Neuronal stem cell (in vitro differentiated cells): ENCODE measurements at places on chromosomes 3 and 15.

DNA sequence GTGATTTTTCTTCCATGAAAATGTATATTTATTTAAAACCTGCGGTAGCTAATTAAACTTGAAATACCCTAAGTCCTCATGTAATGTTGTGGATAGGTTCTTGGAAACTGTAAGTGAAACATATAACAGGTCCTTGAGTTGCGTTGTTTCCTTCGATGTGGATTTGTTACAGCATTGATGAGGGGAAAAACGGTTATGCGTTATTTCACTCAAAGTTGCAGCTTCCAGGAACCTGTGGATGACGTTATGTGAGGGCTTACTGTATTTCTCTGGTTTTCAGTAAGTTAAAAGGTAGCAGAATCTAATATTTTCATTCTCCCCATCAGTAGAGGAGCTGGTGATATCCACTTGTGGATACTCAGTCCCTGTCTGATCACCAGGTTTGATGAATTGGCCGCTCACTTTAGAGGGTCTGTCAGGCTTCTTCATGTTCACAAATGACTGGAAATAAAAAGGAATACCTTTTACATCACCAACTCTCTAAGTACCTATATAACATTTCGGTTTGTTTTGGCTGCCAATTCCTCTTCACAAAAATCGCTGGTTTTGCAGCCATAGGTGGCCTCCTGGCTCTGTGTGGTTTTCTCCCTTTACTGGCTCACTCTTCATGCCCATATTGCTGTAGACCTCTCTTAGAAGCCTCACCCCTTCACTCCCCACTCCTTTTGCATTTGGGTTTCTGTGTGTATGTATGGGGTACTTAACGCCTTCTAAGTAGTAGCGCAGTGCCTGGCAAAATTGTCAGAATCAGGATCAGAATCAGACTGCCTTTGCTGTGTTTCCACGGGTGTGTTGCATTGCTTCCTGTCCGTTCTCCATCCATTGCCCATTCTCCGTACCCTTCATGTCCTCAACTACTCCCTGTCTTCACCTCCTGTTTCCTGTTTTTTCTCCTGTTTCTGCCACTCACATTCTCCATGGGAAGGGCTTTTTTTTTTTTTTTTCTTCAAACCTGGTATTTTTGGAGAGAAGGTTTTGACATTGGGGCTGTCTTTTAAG, 112.6 kb downstream of the FNDC3B start:
- no peak for DNase-seq

GRCh38 chr3:69735893-69736292, 3.4 kb upstream of the MITF start:
- DNase-seq, result no peak

GRCh38 chr3:157540656-157541055, 37.4 kb upstream of the VEPH1 start:
- no peak for DNase-seq

GRCh38 chr3:7211740-7212139, 350.8 kb downstream of the GRM7 start:
- DNase-seq, result no peak

DNA sequence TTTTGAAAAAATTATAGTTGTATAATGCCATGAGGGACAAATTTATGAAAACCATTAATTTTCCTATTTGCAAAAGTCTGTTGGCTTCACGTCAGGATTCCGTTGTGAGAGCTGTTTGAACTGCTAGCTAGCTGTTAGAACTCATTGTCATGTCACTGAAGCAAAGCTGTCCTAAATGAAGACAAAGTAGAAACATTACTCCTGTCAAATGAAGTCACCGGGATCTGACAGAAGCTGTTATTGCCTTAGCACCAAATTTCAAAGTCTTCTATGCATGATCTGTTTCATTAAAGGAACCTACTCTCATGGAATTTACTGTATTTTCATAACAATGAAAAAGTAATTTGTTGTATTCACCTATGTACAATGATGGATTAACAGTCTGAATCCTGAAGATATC, 479.8 kb downstream of the PLOD2 start:
- DNase-seq, result no peak

DNA sequence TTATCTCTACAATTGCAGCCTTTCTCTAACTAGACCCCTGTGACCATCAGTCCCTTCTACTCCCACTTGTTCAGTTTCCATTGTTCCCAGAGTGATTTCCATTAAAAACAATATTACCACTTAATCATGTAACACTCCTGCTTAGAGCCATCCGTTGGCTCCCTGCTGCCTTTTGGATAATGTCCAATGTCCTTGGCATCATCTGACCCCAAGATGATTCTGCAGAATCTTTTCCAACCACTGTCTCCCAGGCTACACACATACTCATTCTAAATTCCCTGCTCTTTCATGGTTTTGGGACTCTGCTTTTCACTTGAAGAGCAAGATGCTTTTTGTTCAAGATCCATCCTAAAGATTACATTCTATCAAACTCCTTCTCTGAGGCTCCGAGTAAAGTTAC, 7.1 kb downstream of the KCNH8 start:
- no peak for DNase-seq

- no peak for DNase-seq
Observed at GRCh38 chr15:89975482-89976245, 25.5 kb upstream of the ZNF710 start.

DNA sequence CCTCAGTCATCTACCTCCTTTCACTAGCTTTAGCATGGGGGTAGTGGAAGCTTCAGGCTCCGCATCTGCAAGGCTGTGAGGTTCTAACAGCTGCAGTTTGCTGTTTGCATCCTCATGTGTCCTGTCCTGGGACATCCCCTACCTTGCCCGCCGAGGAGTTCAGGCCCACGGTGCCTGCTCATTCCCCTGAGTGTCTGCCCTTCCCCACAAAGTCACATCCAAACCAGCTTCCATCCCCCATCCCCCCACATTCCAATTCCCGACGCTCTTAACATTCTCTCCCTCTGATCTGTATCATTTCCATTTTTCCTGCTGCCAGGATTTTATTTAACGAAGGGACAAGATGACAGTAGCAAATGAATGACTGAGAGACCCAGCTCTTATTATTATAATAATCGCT, 43.8 kb downstream of the HRH1 start:
- no peak for DNase-seq

GRCh38 chr15:100183921-100184495, 157.8 kb downstream of the ADAMTS17 start:
- no peak for DNase-seq

GRCh38 chr3:62936626-62937254, 61.5 kb upstream of the CADPS start:
- no peak for DNase-seq

GRCh38 chr3:184751204-184752040, 39.6 kb upstream of the MAGEF1 start:
- no peak for DNase-seq

DNA sequence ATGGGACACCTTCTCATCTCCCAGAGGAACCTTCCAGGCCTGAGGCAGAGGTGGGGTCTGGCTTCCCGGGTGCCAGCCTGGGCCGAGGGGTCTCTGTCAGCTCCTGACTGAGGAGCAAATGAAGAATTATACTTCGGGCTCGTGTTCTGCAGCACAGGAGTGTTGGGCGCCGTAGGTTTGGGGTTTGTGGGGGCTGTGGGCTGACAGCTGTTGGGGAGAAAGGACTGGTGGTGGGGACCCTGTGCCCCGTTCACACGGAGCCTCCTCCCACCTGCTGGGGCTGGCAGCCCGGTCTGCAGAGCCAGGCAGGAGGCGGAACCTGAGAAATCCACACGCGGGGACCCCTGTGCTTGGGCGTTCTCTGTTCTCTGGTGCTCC, 59.7 kb downstream of the ADAMTS7 start:
- no peak for DNase-seq

- DNase-seq, result no peak
Observed at GRCh38 chr3:112437146-112438022, 61.9 kb downstream of the BTLA start.

- DNase-seq, result no peak
Observed at GRCh38 chr3:18111796-18112232, 313.3 kb downstream of the SATB1 start.

GRCh38 chr3:88321363-88322050, 171.7 kb downstream of the C3orf38 start:
- no peak for DNase-seq

DNA sequence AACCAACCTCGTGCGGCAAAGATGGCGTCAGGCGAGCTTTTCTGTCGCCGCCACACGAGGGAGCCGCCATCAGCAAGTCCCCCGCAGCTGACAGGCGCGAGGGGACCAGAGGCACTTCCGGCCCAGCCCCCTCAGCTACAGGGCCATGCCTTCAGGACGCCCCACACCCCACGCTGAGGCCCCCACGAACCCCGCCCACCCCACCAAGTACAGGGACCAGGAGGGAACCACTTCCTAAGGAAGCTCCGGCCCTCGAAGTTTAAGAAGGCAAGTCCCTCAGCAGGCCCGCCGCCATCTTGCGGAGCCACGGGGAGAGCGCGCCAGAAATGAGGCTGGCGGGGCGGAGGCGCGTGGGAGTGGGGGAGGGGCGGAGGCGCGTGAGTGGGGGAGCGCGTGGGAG, 790 bp downstream of the DAZL start:
- no peak for DNase-seq

- no peak for DNase-seq
Observed at GRCh38 chr3:106836906-106837305, 540.3 kb upstream of the CCDC54 start.

GRCh38 chr15:71096676-71097075, 18.6 kb upstream of the THSD4 start:
- no peak for DNase-seq

DNA sequence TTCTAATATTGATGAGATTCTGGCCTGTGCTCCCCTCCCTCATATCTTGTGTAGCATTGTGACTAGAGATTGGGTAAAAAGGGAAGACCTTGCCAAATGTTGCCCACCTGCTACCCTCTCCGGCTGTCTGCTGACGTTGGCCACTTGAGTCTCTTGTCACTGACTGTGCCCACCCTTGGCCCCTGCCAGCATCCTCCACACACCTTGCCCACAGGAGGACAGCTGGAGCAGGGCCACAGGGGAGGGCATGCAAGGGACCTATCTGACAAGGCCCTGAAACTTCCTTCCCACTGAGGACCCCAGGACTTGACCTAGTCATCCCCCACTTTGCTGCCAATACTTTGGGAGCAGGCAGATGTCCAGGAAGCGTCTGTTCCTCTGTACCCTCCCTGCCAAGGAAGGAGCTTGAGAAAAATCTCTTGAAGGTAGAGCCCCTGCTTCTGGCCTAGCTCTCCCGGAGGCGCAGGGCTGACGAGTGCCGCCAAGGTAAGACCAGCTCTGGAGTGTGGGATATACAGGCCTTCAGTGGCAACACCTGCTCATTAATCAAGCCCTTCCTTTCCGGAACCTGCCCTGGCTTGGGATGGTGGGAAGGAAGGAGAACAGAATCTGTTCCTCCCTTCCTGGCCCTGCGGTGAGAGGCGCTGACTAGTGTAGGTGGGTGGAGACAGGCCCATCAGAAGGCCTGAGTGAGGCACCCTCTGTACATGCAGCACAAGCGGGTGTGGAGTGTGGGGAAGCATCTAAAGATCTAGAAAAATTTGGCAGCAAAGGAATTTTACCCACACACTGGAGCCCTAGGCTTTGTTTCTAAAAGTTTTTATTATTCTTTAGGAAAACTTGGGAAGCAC, 4.9 kb upstream of the PAK6 start:
- DNase-seq, result no peak

GRCh38 chr15:64017591-64018163, 28.6 kb downstream of the DAPK2 start:
- no peak for DNase-seq

DNA sequence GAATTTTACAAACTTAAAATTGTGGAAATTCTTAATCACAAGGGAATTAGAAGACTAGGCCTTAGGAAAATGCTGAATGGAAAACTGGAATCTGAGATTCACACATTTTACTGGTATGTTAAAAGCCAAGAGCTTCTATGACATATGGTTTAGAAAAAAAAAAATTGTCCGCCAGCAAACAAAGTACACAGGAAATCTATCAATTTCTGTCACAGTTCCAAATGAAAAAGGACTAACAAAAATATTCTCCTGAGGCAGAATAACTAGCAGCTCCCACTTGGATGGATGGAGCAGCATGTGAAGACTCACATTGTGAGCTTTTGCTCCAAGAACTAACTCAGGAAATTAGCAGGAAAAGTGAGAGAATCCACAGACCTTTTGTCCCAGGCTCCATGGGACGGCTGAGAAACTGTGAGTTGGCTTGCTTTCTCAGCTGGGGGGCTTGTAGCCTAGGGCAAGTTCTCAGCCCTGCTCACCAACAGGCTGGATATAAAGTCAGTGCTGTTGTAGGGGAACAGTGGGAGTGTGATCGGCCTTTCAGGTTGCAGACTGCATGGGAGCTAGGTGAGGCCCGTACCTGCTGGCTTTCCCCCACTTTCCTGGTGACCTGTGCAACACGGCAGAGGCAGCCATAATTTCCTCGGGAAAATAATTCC, 731.1 kb upstream of the SGO1 start:
- DNase-seq, result no peak

DNA sequence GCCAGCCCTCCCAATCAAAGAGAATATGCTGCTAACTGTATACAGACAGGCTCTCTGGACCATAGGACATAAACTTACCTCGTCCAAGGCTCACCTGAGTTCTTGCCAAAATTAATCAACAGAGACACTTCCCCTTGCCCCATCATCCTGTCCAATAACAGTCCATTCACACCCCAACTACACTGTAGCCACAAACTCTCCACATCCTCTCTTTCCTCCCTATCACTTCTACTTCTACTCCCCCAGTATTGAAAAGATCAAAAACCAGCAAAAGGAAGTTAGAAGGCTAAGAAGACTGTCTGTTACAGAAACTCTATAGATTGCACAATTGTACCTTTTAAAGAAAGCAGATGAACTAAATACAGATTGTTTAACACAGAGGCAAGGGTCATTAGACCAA, 133.5 kb upstream of the STT3B start:
- no peak for DNase-seq

GRCh38 chr15:93102211-93102610, 13.2 kb upstream of the RGMA start:
- DNase-seq, result no peak

- DNase-seq, result no peak
Observed at GRCh38 chr15:67873777-67874176, 33.9 kb upstream of the RNU6-1 start.

DNA sequence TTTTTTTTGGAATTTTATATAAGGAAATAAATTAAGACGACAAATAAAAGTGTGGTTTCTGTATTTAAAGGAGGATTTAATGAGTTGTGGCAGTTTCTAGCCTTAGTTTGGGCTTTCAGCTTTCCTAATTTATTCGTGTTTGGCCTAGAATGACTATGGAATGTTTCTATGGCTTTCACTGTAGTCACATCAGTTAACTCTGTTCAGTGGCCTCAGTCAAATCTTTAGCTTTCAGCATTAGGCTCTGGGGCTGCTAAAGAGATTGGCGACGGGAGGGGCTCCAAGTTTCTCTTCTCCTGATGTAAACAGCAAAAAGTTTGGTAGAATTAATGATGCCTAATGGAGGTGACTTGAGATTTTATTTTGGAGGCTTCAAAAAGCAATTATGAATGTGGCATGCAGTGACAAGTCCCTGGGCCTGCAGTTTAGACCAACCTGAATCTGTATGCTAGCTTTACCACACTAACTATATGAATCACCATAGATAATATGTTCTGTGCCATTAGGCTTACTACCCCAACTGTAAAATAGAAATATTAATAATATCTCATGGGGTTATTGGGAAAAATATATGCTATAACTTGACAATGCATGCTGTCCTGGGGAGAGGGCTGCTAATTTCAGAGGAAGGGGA, 47.1 kb upstream of the ADGRG7 start:
- DNase-seq, result no peak
